Stimulated activated CD4-positive, alpha-beta T cell treated with anti-CD3 and anti-CD28 coated beads, Interleukin-1b, Interleukin-23, amount 100 ng/mL, for 24 hours (primary cell): ENCODE measurements at places on chromosomes 12 and 14.

DNA sequence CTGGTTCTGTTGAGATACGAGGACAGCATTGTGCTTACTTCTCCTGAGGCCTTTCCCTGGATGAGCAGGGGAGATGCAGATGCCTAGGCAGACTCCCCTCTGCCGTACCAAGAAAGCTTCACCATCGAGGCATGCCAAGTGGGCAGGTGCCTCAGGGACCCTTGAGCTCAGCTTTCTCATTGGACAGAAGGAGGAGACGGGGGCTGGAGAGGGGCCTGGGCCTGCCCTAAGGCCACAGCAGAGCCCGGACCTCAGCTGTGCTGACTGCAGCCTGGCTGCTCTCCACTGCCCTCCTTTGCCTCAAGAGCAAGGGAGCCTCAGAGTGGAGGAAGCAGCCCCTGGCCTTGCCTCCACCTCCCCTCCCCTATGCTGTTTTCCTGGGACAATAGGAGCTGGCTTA lies 23.4 kb downstream of the SERPINA1 start:
- no peak for DNase-seq

DNA sequence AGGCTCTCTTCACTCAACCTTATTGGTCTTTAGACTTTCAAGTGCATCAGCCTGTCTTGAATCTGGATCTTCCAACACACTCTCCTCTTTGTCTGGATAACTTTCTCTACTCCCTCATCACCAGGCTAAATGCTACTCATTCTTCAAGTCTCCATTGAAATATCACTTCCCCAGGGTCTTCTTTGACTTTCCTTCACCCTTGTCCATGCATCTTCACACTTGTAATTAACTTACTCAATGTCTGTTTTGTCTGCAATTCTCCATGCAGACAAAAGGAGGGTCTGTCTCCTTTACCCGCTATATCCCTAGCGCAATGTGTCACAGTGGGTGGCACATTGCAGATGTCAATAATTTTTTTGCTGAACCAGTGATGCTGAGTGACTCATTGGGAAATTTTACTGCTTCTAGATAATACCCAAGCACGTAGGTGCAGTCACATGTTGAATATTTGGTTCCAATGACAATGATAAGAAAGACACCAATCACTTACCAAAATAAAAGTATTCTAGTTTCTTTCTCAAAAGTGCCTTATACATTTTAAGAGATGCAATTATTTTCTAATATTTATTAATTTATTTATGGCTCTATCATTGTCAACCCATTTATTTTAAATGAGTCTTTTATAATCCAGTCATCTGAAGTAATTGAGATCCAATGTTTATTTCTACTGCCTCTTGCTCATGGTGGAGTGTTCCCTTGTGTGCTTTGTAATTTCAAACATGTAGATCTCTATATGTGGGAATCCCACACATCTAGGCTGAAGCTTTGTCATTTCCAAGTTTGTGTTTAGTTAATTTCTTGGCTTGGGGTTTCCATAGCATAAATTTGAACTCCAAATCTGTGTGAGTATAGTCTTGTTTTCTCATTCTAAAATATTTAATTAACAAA lies 21.7 kb upstream of the RFC5 start:
- no peak for DNase-seq

DNA sequence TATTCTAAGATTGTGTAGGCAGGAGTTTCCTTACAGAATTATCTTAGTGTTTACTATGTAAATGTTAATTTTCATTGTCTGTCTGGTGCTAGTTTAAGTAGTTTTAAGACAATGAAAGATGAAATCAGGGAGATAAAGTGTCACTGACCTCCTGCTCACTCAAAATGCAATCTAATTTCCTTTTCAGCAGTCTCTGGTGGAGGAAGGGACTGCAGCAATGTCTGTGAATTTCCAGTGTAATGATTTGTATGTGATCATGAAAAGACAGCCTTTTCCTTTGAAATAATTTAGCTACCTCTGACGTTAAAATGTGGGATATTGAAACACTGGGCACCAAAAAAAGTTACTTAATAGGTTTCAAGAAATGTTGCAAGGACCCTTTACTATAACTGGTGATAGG lies 779.7 kb upstream of the FLRT2 start:
- DNase-seq: no peak

- no peak for DNase-seq
Observed at GRCh38 chr12:129081755-129082250, 228.5 kb downstream of the GLT1D1 start.

DNA sequence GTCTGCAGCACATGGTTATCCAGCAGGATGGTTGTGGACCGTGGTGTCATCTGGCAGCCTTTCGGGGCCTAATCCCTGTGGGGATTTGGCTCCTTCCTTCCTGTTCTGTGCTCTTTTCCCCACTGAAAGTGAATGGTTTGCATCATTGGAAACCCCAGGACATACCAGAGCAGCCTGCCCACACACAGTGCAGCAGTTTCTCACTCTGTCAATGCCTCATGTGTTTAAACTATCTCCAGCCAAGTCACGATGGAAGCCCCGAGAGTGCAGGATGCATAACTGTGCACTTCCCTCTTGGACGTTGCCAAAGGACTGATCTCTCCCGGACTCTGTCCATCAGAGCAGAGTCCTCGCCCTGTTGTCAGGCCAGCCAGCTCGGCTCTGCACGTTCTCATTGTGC lies 29.0 kb upstream of the AMN start:
- DNase-seq: no peak

DNA sequence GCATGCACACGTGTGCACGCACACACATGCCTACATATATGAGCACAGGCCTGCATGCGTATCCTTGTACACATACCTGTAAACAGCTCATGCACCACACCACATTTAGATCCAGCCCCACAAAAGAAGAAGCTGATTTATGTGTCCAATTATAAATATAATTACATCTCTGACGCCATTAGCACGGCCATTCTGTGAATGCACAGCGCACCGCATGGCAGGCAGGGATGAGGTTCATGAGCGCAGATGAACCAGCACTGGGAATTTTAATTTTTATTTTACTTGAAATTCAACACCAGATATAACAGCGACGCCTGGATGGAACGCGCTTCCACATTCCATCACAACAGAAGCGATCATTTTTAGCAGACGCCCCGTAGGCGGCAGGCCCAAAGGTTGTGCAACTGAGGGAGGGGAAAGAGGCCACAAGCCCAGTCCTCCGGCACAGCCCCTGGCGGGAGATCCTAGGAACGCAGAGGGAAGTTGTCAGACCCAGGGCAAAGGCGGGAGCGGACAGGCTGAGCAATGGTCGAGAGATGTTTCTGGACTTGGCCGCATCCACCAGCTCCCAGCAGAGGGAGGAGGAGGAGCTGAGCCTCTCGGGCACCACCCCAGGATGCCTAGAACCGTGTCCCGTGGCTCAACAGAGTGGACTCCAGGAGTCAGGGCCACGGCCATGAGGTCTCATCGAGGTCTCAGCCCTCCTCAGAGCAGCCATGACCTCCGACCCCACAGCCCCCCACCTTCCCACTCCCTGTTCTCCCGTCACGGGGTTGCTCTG lies 37.9 kb upstream of the GALNT9 start:
- DNase-seq: no peak

- DNase-seq: no peak
Observed at GRCh38 chr12:2681450-2682205, 113.1 kb upstream of the FKBP4 start.

GRCh38 chr12:130075497-130076076 lies 86.7 kb upstream of the FZD10 start:
- DNase-seq: no peak

DNA sequence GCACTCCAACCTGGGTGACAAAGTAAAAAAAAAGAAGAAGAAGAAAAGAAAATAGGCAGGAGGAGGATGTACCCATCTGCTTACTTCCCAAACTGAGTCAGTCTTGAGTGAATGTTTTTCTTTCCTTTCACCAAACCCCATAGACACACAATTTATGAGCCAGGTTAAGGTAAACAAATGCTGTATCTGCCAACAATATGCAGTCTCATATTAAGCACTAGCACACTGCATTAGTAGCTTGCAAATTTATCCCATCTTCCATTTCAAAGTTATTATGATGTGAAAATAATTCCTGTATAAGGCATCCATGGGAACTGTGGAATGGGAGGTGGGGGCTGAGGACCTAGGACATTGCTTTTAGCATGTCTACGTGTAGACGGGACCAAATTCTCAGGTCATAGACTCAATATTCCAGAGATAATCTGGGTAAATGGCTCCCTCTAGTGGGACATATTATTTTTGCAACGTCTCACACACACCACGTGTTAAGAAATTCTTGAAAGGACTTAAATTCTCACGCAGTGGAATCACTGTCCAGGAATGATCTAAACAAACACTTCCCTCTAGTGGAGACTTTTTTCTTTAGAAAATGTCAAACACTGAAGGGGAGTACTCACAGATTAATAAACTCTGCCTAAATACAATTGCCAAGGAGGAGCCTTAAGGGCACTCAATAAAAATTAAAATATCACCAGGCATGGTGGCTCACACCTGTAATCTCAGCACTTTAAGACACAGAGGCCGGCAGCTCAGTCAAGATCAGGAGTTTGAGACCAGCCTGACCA lies 17.1 kb upstream of the OR10P1 start:
- DNase-seq: peak; percentile 30

DNA sequence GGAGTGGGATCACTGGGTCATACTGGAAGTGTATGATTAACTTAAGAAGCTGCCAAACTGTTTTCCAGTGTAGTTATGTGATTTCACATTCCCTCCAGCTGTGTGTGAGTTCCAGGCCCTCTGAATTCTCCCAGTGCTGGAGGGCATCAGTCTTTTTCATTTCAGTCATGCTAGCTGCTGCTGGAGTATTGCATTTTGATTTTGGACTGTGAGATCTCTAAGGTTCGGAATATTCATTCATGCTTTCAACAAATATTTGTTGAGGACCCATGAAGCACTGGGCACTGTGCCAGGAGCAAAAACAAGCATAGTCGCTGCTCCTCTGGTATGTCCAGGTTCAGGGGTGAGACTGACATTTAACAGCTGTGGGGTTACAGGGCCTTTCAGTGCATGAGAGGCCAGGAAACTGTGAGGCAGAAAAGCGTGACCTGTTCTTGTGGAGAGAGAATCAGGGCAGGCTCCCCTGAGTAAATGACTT lies 133.2 kb downstream of the SCARB1 start:
- DNase-seq: no peak

GRCh38 chr14:20569066-20569465 lies 8.2 kb upstream of the RNASE9 start:
- DNase-seq: no peak

DNA sequence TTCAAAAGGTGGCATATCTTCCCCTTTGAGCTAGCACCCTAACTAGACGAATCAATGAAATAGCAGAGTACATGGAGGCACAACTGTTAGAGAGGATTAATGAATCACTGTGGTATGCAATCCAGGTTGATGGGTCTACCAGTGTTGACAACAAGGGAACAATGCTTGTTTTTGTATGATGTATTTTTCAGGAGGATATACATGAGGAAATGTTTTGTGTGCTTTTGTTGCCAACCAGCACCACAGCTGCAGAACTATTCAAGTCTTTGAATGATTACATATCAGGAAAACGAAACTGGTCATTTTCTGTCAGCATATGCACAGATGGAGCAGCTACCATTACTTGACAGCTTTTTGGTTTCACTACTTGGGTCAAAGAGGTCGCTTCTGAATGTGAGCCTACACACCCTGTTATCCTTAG lies 142.6 kb downstream of the GPHN start:
- no peak for DNase-seq

DNA sequence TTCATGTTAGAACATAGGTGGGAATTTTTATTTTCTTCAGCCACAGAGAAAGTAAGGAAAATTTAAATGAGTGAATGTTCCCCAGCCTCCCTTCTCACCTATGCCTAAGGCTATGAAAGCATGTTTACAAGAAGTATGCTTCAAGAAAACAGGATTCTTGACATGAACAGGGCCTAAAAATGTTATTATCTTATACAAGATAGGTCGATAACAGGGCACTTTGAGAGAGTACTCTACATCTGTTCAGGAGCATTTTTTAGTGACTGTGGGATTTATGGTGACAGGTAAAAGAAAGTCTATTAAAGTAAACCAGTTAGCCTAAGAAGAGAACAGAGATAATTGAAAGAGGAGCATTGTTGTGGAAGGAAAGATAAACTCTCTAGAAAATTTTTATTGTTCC lies 222.9 kb upstream of the DAAM1 start:
- no peak for DNase-seq

DNA sequence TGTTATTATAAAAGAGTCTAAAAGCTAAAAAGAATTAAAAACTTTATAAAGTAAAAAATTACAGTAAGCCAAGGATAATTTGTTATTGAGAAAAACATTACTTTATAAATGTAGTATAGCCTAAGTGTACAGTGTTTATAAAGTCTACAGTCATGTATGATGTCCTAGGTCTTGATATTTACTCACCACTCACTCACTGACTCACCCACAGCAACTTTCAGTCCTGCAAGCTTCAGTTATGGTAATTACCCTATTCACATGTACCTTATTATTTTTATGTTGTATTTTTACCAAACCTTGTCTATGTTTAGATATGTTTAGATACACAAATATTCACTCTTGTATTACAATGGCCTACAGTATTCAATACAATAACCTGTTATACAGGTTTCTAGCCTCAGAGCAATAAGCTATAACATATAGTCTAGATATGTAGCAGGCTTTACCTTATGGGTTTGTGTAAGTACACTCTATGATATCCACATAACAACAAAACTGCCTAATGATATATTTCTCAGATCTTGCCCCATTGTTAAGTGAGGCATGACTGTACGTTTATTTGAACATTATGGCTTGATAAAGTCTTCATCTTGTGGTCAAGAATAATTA lies 113.7 kb upstream of the KITLG start:
- DNase-seq: no peak
